ENCODE measurements at places on chromosomes 13 and 19. TPM values are rescaled to one million over a fixed set of nuclear protein-coding genes. Genes with fewer than 3 reads are reported as not detected.

The FGF22 gene
- total RNA-seq = not detected

The ZNF784 gene
- 6.1 TPM for total RNA-seq

The CXCL17 gene
- 11.6 TPM for total RNA-seq

The ZNF709 gene
- total RNA-seq = 0.23 TPM

The LPAR2 gene
- total RNA-seq = 15.1 TPM

The CEACAM3 gene
- not detected for total RNA-seq

The ZNF829 gene
- 1.8 TPM for total RNA-seq

The LENG8 gene
- total RNA-seq = 28.4 TPM

The FOXO1 gene
- total RNA-seq = 7.5 TPM

The DNASE2 gene
- 32.3 TPM for total RNA-seq

The LRRC63 gene
- total RNA-seq = not detected

The ACP4 gene
- not detected for total RNA-seq

The VSTM2B gene
- total RNA-seq = not detected

The SLAIN1 gene
- total RNA-seq = 0.56 TPM
